ENCODE measurements at places on chromosomes 1 and 21.

DNA sequence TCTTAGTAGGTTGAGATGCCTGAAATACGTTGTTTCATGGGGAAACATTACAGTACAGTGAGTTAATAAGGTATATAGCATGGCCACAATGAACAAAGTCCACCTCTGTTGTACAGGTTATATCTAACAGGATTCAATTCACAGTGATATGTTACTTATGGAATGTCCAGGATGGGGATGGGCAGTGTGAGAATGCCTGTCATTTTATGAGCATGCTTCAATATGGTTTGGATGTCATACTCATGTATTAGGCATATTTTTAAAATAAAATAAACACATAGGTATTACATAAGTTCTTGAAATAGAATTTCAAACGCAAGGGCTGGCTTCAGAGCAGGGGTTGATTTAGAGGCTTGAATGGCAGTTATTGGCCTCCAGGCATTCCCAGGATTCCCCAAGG, 6.1 kb upstream of the PHLDA3 start:
- DNase-seq, result no peak

GRCh38 chr1:5721634-5722215, 270.5 kb downstream of the NPHP4 start:
- no peak for DNase-seq

DNA sequence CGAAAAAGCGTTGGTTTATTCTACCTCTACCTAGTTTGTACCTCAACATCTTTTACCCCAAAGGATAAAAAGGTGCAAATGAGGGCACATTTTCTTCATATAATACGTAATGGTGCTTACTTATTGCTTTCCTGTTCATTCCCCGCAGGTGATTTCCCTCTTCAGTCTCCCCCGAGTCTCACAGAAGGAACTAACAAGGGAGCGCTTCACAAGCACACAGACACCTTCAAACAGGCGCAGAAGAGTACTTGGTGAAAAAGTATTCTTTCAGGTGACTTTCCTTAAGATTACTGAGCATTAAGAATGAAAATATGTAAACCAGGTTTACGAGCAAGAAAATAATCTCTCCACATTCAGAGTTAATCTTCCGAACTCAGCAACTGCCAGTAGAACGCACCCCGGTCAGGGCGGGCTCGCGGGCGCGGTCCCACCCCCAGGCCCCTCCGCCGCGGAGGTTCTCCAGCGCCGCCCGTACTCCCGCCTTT, 511 bp upstream of the RABGAP1L start:
- no peak for DNase-seq

DNA sequence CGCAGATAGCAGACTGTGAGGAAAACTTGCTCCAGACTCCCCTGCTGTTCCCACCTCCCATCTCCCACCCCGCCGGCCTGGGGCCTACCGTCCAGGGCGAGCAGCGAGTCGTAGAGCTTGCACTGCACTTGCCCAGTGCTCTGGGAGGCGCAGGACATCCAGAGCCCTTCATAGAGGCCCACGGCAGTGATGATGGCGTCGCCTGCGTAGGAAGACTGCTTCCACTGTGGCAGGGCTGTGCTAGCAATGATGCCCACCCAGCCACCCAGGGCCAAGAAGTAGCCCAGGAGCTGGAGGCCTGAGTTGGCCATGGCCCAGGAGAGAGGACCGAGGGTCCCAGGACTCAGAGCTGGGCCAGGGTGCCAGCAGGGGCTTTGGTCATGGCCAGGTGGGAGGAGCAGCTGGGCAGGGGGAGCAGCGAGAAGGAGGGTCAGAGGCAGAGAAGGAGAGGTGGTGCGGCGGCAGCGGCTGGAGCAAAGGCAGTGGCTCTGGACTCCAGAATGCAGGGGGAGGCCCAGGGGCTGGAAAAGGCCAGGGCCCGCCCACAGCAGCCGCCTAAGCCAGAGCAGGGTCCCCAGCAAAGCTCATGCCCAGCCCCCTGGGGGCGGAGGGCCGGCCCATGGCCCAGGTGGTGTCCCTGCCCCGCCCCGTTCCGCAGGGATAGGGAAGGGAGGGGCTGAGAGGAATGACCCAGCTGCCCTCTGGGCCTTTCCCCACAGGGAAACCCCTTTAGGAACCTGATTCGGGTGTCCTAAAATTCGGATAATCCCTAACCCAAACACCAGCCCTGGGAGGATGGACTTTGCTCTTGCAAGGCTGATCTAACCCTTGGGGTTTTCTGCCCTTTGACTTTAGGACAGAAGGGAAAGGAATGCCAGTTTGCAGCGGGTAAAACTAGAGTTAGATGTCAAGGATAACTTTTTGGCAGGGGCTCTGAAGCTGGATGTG, at the start of gene CLDN19:
TSS of gene CLDN19 (minus strand) at position 484 of the 948 bp plus-strand sequence. CDS start at position 311, 173 bp downstream.
- DNase-seq, result no peak

DNA sequence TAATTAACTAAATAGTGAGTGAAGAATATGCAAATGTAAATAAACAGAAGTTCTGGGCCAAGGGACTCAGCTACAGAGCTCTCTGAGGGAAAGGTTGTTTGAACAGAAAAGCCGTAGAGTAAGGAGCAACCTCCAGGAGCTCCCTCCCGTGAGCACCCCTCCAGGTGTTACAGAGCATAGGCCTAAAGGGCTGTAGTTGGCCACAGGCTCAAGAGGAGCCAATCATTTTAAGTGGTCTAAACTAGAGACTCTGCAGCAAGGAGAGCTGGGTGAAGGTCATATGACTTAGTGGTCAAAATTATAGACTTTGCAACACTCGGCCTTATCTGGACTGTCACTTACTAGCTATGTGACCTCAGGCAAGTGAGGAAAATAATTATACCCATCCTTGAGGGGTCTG, 19.1 kb upstream of the RXRG start:
- no peak for DNase-seq

DNA sequence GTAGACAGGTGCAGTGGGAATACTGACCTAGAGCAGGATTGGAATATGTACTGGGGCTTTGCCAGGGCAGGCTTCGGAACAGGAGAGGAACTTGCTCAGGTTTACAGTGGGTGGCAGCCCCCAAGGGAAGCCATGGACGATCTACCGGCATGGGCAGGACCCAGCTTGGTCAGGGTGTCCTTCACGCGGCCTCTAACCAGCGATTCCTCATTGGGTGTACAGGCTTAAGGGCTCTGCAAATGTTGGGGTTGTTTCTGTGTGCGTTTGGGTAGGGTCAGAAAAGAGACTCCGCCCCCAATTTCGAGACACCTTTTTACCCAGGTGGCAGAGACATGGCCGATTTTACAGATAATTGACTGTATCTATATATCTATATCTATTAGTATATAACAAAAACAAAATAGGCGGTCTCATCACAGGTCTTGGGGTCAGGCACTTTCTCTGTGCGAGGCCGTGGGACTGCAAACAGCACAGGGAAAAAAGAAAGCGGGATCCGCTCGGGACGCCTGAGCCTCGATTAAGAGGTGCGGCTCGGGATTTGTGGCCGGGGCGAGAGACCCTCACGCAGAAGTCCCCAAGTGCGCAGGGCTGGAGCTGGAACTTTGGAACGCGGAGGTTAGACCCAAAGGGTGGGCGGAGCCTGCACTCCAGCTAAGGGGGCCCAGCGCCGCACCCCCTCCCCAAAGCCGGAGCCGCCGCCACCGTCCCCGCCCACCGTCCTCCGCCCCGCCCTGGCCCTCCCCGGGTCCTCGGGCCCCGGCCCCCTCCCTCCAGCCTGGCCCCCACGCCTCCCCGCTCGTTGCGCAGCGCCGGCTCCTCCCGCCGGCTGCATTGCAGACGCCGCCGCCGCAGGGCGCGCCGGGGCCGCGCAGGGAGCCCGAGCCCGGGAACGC, 67.5 kb upstream of the VAMP3 start:
- DNase-seq, result peak; percentile 25

- DNase-seq, result no peak
Observed at GRCh38 chr1:206606867-206607266, 5.4 kb downstream of the EIF2D start.

- no peak for DNase-seq
Observed at GRCh38 chr1:21783679-21784603, 992 bp upstream of the USP48 start.

DNA sequence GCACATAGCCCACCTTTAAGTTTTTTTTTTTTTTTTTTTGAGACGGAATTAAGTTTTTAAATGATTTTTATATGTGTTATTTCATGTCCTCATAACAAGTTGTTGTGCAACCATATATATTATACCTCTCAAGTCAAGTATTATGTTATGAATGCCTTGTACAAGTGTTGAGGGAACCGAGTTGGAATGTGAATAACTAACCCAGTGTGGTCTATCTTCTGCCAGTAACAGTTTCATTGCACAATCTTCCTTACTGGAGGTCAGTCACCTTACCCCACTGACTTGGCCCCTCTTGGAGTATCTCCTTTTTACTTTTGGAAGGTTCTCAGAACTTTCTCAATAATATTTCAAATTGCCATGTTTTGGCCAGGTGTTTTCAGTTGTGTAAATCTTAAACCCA, 201.9 kb downstream of the CACNA1E start:
- no peak for DNase-seq

DNA sequence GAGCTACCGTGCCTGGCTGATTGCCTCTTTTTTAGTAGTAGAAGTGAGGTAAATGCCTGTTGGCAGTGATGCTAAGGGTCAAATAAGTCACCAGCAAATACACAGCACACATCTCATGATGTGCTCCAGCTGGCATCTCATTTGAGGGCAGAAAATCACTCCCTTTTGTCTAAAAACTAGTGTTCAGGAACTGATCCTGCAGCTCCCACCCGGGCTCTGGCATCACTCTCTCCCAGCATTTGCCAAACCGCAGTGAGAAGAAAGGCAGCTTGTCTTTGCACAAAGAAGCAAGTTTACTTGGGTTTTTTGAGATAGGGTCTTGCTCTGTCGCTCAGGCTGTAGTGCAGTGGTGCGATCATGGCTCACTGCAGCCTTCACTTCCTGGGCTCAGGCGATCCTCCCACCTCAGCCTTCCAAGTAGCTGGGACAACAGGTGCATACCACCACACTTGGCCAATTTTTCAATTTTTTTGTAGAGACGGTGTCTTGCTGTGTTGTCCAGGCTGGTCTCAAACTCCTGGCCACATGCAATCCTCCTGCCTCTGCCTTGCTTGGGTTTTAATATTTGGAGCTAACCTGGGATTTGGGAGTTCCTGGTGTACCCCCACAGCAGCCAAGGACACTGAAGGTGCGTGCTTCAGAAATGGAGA, 4.1 kb downstream of the RBP7 start:
- no peak for DNase-seq

DNA sequence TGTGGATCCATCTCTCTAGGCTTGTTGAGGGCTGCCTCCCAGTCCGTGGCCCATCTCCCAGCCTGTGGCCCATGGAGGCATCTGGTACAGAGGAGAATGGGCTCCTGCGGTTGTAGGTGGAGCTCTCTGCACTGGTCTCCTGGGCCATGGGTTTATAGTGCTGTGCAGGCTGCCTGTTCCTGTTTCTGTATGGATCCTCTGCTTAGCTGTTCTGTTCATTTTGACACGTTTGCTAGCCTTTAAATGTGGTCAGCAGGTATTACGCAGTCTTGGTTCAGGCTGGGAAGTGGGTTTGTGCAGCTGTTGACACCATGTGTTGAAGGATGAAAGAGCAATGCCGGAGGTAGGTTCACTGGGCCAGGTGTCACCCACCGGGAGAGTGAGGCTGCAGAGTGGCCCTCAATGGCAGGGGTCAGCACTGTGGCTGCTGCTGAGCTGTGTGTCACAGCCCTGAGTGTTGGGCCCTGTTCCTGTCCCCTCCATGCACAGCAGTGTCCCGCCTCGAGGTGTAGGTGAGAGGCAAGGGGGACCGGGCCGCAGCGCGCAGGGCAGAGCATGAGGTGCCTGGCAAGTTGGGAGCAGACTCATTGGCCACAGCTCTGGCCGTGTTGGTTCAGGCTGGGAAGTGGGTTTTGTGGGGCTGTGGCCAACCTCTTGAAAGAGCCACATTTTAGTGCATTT, 39.0 kb downstream of the SNAP47 start:
- DNase-seq, result no peak

DNA sequence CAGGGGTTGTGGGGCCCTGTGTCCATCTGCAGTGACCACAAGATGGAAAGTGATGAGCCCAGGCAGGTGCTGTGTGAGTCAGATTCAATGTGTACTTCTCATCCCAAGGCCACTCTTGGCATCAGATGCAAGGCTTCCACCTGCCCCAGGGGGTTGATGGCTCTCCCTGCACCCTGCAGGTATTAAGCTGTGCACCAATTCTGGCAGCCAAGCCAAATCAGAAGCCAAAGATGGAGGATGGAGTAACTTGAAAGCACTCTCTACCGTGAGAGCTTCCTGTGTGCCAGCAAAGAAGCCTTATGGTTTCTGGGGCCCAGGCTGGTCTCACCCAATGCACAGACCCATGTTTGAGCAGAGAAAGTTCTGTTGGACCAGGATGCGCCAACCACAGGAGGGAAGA, 44.3 kb upstream of the TENT5C start:
- no peak for DNase-seq

DNA sequence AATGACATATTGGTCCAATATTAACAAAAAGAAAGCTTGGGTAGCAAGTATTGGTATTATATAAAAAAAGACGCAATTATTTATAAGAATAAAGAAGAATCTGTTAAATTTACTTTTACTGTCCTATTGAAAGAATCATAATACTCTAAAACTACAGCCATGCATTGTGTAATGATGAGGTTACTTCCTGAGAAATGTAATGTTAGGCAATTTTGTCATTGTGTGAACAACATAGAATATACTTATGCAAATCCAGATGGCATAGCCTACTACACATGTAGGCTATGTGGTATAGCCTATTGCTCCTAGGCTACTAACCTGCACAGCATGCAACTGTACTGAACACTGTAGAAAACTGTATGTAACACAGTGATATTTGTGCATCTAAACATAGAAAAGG, 121.2 kb upstream of the PTGFR start:
- DNase-seq, result no peak

- DNase-seq, result no peak
Observed at GRCh38 chr1:29754573-29755375, 518.5 kb downstream of the PTPRU start.

GRCh38 chr21:46376856-46377453, 53.0 kb downstream of the PCNT start:
- no peak for DNase-seq

- no peak for DNase-seq
Observed at GRCh38 chr1:151763990-151764389, 694 bp upstream of the MRPL9 start.

DNA sequence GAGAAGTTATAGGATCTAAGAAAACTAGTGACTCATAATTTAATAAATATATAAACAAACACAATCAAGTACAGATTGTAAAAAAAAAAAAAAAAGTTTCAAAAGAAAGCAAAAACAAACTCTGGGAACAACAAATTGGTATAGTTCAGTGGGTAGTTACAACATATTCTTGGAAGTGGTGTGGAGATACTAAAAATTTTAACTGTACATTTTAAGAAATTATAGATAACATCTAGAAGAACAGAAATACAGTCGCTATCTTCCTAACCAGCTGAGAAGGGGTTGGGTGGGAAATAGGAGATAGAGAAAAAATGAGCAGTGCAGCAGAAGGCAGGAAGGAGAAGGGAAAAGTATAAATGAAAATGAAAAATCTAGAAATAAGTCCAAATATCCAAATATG, 70.5 kb downstream of the LRRC8C start:
- DNase-seq, result no peak
